T-helper 2 cell (primary cell): ENCODE measurements at places on chromosomes 16 and 17.

DNA sequence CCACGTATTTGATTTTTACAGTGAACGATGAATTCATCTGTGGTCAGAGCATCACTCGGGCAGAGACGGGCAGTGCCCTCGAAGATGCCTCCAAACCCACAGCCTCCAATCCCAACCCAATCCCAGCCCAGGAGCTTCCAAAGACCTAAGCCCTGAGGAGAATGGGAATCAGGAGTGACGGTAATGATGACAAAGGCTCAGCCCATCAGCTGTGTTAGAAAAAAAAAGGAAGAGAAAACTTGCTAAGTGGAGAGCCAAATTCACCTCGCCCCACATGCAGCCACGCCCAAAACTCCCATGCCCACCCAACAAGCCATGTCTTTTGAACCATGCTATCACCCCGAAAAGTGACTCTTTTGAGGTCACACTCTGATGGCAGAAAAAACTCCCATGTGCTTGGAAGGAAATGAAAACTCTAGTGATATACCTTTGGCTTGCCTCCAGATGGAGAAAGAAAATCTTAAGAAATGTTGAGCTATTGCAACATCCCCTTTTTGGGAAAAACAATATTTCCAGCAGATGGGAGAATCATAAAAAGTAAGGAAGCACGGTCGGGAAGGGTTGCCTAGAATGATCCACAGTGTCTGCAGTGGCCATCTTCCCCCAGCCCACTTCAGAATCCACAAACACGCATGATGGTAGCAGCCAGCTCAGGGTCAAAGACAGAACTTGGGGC is 37.7 kb downstream of the XYLT1 start:
- no peak for DNase-seq

- no peak for DNase-seq
Measured at GRCh38 chr17:57803021-57803420, 46.8 kb downstream of the MRPS23 start.

- no peak for DNase-seq
Measured at GRCh38 chr17:46154151-46154816, 38.9 kb downstream of the KANSL1 start.

DNA sequence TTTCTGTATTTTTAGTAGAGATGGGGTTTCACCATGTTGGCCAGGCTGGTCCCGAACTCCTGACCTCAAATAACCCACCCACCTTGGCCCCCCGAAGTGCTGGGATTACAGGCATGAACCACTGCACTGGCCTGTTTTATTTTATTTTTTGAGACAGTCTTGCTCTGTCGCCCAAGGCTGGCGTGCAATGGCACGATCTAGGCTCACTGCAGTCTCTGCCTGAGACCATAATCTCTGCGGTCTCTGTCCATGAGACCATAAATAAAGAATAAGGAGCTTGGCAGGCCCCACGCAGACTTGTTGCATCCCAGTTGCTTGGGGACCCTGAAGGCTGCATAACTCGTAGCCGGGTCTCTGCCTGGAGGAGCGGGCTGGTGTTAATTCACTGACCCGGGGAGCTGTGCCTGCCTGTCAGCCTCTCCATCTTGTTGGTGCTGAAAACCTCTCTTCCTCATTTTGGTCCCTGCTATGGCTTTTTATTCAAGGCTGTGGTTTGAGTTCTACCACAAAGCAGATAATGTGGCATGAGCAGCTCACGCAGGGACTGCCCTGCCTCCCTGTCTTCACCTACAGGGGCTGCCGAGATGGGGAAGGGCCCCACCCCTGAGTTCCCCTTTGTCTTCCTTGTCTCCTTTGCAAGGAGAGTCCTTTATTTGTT is 82.1 kb downstream of the MSI2 start:
- no peak for DNase-seq

DNA sequence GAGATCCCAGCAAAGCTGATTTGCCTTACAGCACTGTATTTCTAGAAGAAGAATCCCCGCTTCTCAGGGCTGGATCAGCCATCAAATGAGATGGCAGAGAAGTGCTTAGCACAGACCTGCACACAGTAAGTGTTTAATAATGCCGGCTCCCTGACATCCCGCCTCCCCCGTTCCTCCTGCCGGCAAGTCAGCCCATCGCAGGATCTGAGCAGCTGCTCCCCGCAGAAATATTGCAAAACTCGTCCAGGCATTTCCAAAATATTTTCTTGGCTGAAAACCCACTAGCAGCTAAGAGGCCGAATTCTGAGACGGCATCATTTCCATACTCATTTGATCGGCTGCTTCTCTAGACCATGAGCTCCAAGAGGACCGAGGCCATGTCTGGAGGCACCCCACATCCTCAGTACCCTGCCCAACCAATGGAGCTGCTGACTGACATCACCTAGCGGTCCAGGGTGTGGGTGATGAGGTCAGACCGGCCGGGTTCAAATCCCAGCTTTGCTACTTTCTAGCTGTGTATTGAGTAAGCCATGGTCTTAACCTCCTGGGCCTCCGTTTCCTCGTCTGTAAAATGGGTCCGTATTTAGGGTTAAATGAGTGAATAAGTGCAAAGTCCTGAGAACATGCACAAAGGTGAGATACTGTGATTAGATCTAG is 251.5 kb downstream of the KATNIP start:
- DNase-seq: no peak

- DNase-seq: peak; percentile 37
Measured at GRCh38 chr16:324451-325334, 27.8 kb downstream of the AXIN1 start.

DNA sequence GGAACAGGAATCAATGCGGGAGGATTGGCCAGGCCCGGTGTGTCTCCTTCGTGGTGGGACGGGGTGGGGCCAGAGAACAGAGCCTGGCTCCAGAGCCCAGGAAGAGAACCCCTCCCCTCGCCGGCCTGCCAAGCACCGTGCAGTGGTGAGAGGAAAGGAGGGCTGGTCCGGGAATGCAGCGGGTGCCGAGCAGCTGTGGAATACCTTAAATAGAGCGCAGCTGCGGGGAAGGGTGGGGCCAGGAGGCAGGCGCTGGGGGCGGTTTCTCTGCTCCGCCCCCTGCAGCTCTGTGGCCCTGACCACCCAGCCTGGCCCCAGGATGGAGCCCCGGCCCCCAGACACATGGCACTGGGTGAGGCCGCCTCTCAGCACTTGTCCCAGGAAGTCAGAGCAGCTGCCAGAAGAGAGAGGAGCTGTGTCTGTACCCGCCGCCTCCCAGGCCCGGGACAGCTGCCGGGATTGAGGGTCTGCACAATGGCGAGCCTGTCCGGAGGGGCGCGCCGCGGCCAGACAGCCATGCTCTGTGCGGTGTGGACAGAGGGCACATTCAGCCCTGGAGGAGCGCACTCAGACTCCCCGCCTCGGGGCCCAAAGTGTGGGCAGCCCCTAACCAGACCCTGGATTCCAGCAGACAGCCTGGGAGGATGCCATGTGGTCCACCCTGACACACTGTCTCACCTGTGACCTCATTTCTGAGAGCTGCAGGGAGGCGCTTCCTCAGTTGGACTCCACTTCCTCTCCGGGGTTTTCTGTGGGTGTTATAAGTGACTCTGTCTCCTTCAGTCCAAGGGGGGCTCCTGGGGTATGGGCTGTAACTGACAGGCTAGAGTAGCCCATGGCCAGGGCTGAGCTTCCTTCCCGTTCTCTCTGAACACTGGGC is 268.8 kb downstream of the SEC14L1 start:
- DNase-seq: peak; percentile 72

DNA sequence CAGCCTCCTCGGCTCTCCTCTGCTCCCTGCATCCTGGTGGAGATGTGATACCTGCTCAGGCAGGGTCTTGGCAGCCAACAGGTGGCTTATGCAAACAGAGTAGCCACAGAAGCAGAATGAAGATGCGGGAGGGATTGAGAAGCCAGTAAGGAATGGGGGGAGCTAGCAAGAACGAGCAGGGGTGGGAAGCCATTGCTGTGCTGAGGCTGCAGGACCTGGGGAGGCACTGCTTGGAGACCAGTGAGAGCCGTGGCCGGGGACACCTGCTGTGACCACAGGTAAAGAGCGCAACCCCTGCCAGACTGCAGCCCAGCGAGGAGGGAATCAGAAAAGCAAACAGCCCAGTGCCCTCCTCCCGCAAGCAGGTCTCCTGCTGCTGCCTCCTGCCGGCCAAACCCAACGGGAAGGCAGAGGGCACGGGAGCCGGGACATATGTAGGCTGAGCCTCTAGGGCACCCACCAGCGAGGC is 14.7 kb downstream of the AIPL1 start:
- DNase-seq: no peak

- no peak for DNase-seq
Measured at GRCh38 chr17:9553596-9553995, 22.0 kb downstream of the STX8 start.

DNA sequence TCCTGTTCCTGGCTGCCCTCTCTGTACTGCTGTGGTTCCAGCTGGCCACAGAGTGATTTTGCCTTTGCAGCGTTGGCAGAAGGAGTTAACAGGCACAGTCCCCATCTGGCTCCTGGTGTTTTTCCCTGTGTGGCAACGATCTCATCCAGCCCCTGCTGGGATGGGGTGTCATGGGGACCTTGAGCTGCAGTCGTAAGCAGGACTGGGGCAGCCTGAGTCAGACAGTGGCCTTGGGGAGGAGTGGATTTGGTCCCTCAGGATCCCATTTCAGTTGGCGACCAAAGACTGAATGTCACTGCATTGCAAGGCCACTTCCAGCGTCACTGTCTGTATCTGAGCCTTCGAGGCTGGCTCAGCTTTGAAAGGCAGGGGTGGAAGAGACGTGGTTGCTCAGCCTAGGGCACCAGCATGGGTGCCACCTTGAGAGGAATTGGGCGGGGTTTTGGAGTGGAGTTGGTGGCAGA is 11.9 kb downstream of the TMEM94 start:
- DNase-seq: no peak

DNA sequence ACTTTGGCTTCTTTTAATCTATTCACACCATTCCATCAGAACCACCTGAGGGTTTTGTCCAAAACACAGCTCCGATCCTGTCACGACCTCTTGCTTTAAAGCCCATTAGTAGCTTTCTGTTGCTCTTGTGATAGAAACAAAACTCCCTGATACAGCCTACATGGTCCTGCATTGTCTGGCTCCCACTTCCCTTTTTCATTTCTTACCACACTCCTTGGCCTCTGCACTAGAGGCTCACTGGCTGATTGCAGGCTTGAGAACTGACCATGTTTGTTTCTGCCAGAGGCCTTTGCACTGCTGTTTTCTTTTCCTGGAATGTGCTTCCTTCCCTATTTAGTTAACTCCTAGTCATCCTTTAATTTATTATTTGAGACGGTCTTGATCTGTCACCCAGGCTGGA is 23.7 kb downstream of the IST1 start:
- DNase-seq: no peak

GRCh38 chr17:4719684-4720221 is 9.3 kb downstream of the ARRB2 start:
- DNase-seq: no peak

- no peak for DNase-seq
Measured at GRCh38 chr17:75232786-75233185, 27.3 kb downstream of the NUP85 start.

GRCh38 chr16:3879258-3879886 is 1.1 kb downstream of the CREBBP start:
- peak; percentile 36 for DNase-seq

GRCh38 chr17:48055531-48056245 is 7.5 kb downstream of the NFE2L1 start:
- peak; percentile 13 for DNase-seq

GRCh38 chr16:53404959-53405358 is 29.3 kb upstream of the RBL2 start:
- DNase-seq: no peak

GRCh38 chr17:39223907-39224777 is 1.6 kb downstream of the STAC2 start:
- DNase-seq: no peak

- no peak for DNase-seq
Measured at GRCh38 chr17:20916383-20916782, 126.4 kb downstream of the USP22 start.
